ENCODE measurements at places on chromosomes 5 and 9. TPM values are rescaled to one million over a fixed set of nuclear protein-coding genes. Genes with fewer than 3 reads are reported as not detected.

The CCL21 gene
- polyA plus RNA-seq = 52.0 TPM

The RAB14 gene
- 27.0 TPM for polyA plus RNA-seq

The OSMR gene
- 16.6 TPM for polyA plus RNA-seq

The MYOZ3 gene
- polyA plus RNA-seq = 1.6 TPM

The IRX2 gene
- polyA plus RNA-seq = 0.04 TPM

The IFNA2 gene
- polyA plus RNA-seq = not detected

The CEL gene
- 1.3 TPM for polyA plus RNA-seq

The DOK3 gene
- polyA plus RNA-seq = 1.8 TPM

The EGFLAM gene
- 37.5 TPM for polyA plus RNA-seq

The PDE6A gene
- 0.25 TPM for polyA plus RNA-seq

The PCDHGC4 gene
- polyA plus RNA-seq = 0.22 TPM

The MAMDC2 gene
- polyA plus RNA-seq = 96.6 TPM

The MSX2 gene
- 0.83 TPM for polyA plus RNA-seq

The LCN2 gene
- polyA plus RNA-seq = not detected

The ZMAT2 gene
- polyA plus RNA-seq = 59.3 TPM

The HRH2 gene
- polyA plus RNA-seq = 1.2 TPM

The SDHA gene
- polyA plus RNA-seq = 94.7 TPM

The FSD1L gene
- polyA plus RNA-seq = 1.8 TPM

The ANGPTL2 gene
- 114 TPM for polyA plus RNA-seq

The SLC6A7 gene
- polyA plus RNA-seq = 0.02 TPM

The SPATA31C1 gene
- not detected for polyA plus RNA-seq

The PDLIM4 gene
- polyA plus RNA-seq = 3.4 TPM

The TRIM14 gene
- polyA plus RNA-seq = 24.0 TPM

The CNTNAP3B gene
- 3.7 TPM for polyA plus RNA-seq

The SLC45A2 gene
- polyA plus RNA-seq = not detected

The OCLN gene
- 0.70 TPM for polyA plus RNA-seq

The G3BP1 gene
- 31.0 TPM for polyA plus RNA-seq

All from ovary (tissue), 10 donors.